ENCODE measurements at places on chromosomes 16 and 17.

GRCh38 chr16:30997725-30998711, 12.4 kb downstream of the STX1B start:
- no peak for DNase-seq

- no peak for DNase-seq
Observed at GRCh38 chr16:55273959-55274358, 50.0 kb upstream of the IRX6 start.

DNA sequence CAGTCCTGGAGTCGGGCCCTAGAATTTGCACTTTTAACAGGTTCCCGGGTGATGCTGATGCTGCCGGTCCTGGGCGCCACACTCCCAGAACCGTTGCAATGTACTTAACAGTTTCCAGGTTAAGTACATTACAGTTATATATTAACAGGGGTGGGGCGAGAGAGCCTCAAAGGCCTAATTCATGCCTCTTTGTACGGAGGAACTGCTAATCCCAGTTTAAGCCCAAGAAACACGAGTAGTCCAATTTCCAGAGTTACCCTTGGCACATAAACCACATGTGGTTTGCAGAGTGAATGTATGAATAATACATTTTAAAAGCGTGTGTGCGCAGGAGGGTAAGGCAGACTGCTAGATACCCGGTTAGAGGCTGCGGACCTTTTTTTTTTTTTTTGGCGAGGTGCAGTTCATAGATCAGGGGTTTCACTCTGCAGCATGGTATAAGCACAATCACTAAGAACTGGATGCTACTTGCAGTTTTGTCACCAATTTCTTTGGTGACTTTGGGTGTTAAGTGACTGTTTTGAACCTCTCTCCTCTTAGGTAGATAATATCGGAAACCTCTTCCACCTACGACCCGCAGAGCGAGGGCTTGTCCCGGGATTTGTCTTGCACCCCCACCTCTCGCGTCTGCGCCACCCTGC, 713 bp downstream of the COX11 start:
- no peak for DNase-seq

GRCh38 chr17:17849845-17850373, 13.1 kb upstream of the SREBF1 start:
- no peak for DNase-seq

DNA sequence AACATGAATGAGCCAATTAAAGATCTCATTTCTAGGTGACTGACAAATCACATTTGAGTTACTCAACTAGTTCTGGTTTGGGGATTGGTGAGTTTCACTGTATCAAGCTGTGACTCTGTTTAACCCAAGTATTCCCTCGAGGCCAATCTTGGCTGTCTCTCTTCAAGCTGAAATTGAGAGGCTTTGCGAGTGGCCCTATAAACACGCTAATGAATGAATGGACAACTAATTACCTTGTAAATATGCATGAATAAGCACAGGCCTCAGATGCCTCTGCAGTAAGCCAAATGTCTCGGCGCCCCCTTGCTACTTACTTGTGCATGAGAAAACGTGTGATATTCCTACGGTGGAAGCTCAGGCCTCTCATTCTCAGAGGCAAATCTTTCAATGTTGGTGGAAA, 450.3 kb upstream of the PSMD7 start:
- peak; percentile 2 for DNase-seq

DNA sequence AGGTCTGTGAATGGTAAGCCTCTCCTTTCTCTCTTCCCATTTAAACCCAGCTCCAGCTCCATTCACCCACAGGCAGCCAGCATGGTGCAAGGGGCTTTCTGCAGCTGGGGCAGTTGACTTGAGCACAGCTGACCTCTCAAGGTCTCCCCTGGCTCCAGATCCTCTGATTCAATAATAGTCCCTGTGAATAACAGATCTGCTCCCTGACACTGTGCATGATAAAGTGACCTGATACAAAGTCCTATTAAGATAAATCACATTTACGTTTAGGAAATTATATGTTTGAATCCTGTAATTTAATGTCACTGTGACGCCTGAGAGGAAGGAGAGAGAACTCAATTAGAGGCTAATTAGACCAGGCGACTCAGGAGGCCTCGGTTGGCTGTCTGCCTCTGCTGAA, 540.4 kb upstream of the CDH11 start:
- no peak for DNase-seq

- no peak for DNase-seq
Observed at GRCh38 chr16:7278636-7279035, 54.0 kb upstream of the RBFOX1 start.

DNA sequence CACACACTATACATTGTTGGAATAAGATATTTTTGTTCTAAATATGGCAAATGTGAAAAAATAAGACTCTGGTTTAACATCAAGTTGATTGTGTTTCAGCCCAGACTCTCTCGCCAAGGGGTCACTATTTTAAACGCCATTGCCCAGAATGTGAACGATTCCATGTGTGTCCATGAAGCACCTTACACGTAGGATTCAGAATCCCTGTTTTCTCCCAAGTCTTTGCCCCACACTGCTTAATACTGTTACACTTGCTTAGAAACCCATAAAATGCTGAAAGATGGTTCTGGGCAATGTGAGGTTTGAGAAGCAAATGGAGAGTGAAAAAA, 7.7 kb downstream of the HS3ST3B1 start:
- DNase-seq = no peak

GRCh38 chr17:71883845-71884244, 237.0 kb upstream of the SOX9 start:
- no peak for DNase-seq

DNA sequence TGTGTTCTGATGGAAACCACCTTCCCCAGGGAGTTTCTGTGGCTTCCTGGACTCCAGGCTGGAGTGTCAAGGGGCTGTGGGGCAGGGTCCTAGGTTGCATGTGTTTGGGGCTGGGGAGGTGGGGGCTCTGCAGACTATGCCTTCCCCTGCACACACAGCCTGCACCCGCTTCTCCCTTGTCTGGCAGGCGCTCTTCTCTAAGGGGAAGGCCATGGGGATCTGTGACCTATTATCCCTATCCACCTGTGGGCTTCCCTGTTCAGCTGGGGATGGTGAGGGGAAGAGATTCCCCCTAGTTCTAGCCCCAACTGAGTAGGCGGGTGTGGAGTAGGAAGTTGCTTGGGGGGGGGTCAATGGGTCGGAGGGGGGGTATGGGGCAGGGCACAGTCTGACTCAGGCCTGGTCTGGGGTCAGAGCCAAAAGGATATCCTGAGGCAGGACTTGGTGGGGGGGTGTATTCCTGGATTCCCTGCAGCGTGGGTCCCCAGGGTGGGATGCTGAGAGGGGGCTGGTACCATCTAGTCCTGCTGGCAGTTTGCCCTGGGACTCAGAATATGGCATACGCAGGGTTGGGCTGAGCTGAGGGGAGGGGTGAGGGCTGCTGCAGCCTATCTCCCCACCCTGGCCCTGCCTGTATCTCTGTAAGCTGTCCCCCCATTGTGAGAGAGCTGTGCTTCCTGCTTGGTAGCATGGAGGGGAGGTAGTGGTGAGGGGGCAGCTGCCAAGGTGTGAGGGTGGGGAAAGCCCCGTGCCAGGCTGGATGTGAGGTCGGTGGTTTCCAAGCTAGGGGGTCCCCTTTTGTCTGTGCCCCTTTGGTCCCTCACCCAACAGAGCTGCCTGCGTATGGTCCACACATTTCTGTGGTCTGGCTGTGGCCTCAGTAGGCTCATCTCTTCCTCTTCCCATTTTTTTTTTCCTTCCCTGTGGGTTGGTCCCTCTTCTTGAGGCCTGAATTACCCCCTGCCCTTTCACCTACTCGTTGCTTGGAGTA, 14.7 kb downstream of the RARA start:
- DNase-seq = no peak

GRCh38 chr16:694863-695354, 4.7 kb upstream of the WDR24 start:
- DNase-seq = no peak

DNA sequence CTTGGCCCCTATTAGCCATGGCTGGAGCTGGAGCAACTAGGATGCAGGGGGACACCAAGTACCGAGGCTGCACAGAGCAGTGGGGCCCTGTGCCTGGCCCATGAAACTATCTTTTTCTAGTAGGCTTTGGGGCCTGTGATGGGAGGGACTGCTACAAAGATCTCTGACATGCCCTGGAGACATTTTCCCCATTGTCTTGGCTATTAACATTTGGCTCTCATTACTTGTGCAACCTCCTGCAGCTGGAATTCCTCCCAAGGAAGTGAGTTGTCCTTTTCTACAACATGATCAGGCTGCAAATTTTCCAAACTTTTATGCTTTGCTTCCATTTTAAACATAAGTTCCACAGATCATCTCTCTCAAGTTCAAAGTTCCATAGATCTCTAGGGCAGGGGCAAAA, 174.7 kb upstream of the ANKFN1 start:
- DNase-seq = no peak

- DNase-seq = no peak
Observed at GRCh38 chr16:56038564-56039098, 152.7 kb upstream of the GNAO1 start.

GRCh38 chr17:75440738-75441448, 15.5 kb upstream of the TMEM94 start:
- DNase-seq = no peak

DNA sequence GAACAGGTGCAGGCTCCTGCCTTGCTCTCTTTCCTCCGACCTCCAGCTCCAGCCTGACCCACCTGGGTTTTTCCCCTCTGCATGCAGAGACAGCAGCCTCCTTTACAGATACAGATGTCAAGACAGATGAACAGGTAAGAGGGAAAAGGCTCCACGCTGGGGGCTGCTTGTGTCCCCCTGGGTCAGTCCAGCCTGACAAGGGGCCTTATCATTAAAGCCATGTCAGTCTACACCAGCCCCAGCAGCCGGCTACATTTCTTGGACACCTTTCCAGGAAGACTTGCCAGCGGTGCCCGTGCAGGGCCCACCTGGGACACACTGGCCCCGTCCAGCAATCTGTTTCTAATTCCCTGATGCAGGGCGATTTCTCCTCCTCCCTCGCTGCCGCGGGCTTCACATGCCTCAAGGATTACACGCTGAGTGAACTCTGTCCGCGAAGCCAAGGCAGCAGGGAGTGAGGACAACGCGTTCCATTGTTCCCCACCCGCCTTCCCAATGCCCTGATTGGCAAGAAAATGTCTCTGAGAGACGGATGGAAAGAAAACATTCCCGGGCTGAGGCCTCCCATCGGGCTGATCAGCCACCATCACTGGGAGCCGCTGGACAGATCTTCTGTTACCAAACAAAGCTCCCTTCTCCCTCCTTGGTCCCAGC, 184.7 kb downstream of the C16orf95 start:
- DNase-seq = no peak

- DNase-seq = no peak
Observed at GRCh38 chr16:85686912-85687591, 1.7 kb downstream of the GINS2 start.

DNA sequence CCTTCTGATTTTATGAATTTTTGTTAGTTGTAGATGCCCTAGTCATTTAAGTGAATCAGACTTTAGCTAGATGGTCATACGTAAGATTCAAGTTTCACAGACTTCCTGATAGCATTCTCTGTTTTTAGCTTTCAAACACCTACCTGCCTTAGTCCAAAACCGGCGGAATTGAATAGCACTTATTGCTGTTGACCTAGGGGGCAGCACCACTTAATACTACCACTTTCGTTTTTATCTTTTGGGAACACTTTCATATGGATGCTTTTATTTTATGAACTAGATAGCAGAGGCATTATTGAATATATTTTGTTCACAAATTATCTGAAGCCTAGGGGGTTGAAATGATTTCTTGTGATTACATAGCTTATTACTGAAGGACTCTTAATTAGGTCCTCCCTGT, 31.5 kb downstream of the TADA2A start:
- no peak for DNase-seq

DNA sequence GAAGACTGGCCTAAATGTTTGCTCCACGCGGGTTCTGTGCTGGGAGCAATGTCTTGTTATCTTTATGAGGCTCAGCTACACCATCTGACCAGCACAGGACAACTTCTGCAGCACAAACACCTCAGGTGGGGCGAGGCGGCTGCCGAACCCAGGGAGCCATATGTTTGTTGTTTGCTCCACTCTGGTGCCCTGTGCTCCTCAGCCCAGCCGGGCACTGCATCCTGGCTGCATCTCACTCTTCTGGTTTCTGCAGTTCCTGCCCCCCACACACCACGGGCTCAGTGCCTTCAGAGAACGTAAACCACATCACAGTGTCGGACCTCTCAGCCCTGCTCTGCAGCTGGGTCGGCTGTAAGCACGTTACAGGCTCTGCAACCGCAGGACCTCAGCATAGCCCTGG, 32.4 kb downstream of the MXRA7 start:
- DNase-seq = no peak

GRCh38 chr17:62790564-62790986, 17.5 kb downstream of the MARCHF10 start:
- DNase-seq = no peak

- no peak for DNase-seq
Observed at GRCh38 chr17:42403150-42403549, 14.9 kb upstream of the STAT3 start.

DNA sequence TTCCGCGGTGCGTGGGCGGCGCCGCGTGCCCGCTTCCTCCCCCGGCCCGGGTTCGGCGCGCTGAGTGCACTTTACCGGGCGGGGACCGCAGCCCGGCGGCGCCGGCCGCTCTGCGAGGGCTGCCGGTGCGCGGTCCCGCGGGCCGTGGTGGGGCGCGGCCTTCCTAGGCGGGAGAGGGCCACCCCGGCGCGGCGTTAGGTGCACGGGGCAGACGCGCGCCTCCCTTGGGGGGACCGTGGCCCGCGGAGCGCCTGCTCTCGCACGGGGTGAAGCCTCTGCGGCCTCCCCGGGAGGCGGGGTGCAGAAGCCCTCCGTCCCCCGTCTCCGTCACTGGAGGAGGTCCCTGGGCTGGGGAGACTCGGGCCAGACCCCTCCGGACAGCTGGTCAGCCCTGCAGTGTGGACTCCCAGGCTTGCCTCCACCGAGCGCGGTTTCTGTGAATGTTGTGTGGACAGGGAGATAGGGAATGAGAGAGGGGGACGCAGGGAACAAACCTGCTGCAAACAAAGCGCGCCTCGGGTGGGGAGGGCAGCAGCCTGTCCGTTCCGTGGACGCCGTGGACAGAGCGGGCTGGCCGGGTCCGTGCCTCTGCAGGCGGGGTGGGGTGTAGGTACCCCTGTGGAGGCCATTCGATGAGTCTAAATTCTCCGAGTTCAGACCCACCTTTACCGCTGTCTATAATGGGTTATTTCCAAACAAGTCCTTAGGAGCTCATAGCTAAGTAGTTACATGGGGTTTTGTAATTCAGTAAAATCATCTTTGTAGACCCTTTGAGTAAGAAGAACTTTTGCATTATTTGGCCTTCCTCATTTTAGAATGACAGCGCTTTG, 721 bp downstream of the TBCD start:
- DNase-seq = no peak

DNA sequence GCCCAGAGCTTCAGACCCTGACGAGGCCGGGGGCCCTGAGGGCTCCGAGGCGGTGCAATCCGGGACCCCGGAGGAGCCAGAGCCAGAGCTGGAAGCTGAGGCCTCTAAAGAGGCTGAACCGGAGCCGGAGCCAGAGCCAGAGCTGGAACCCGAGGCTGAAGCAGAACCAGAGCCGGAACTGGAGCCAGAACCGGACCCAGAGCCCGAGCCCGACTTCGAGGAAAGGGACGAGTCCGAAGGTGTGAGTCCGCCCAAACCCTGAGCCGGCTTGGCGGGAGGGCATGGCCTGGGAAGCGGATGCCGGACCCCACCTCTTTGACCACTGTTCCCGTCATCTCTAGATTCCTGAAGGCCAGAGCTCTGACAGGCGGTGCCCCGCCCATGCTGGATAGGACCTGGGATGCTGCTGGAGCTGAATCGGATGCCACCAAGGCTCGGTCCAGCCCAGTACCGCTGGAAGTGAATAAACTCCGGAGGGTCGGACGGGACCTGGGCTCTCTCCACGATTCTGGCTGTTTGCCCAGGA, 4.4 kb downstream of the NOL3 start:
- DNase-seq = no peak

Measured in NCI-H2081 (cell line).